T1000 (cell line): ENCODE measurements at places on chromosomes 5 and 9.
A peak's percentile ranks its signal among the peaks of the same experiment; 100 is the strongest.

- no peak for DNase-seq
Measured at GRCh38 chr5:4880304-4880741, 259.8 kb upstream of the ADAMTS16 start.

- no peak for DNase-seq
Measured at GRCh38 chr9:92654481-92655301, 15.2 kb downstream of the IPPK start.

DNA sequence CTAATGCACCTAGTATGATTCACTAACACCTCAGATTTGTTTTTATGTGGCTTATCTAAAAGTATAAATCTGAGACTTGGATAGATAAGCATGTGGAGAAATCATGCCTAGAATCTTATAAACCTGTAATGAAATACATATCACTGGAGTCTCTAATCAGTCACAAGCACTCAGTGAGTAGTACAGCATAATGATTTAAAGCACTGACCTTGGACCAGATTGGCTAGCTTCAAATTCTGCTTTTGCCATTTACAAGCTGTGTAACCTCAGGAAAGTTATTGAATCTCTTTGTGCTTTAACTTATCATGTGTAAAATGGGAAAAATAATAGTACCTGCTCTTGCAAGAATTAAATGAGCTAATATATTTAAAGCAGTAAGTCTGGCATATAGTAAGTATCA lies 61.2 kb upstream of the ALDH1A1 start:
- DNase-seq = no peak

DNA sequence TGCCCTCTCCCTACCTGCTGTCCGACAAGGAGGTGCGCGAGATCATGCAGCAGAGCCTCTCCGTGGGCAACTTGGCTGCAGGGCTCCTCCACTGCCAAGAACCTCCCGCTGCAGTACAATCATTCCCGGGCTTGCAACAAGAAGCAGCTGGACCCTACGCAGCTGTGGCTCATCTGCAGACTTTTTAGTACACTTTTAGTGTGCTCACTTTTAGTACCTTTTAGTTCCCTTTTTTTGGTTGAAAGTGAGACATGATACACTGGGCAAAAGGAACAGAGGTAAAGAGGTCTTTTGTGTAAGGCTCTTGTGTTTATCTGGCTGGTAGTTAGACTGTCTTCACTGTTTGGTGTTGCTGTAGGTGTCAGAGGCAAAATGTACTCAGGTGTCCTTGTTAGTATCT lies 58.1 kb upstream of the SPTLC1 start:
- DNase-seq = no peak

DNA sequence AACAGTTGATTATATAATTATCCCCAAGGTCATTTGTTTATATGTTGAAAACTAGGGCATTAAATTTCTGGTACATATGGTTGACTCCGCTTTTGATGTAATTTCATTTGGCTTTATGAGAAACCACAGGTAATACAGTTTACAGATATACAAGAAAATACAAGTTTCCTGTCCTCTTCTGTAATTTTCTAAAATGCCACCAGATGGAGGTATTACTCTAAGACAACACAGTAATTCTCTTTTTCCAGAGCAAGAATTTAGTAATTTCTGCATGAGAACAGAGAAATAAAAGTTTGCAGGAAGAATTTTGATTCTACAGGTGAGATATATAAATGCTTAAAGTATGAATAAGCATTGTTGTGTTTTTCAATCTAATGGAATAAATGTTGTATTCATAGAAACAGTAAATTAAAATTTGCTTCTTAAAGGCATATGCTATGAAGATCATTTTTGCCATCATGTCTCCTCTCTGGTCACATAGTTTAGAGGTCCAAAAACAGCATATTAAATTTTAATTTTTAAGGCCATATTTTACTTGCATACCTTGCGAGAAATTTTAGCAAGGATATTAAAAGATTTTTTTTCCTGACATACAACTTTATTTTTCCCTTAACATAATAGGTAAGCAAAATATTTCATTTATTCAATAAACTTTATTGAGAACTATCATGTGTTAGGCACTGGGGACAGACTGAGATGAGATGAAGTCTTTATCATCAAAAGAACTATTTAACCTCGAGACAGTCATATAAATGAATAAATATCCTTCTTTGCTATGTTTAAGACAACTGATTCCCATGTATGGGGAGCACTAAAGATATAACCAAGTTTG lies 22.7 kb downstream of the CHD1 start:
- DNase-seq = no peak

- DNase-seq = no peak
Measured at GRCh38 chr5:10744681-10745080, 16.4 kb downstream of the DAP start.

GRCh38 chr5:17727098-17727497 lies 92.8 kb downstream of the TAF11L14 start:
- no peak for DNase-seq

DNA sequence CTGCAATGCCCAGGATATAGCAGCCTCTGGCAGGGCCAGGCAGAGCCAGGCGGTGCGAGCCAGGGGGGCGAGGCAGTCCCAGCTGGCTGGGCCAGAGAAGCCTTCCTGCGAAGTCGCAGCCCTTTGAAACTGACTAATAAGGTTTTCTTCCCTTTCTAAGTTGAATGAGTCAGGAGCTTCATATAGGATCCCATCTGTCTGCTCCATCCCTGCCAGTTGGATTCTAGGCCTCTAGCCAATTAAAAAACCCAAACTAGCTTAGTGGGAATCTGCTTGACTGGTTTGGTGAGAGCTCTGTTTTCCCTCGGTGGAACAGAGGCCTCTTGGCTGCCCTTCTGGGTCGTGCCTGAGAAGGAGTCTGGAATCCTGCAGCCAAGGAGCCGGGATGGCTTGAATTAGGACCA lies 70.1 kb upstream of the RAPGEF1 start:
- no peak for DNase-seq

DNA sequence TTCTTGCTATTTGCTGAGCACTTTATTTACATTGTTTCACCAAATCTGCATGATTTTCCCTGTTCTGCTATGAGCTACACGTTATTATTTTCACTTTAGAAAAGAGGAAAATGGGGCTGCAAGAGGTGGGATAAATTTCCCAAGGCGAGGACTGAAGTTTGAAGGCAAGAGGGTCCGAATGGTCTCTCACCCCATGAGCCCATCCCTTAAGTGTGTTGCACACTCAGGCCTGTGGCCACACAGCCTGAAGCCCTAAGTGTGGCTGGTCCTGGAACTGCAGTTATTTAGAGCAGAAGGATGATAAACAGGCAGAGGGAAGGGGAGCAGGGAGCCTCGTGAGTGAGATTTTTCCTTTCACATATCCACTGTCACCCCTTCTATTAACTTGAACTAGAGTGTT lies 7.8 kb downstream of the PDE8B start:
- DNase-seq = no peak

DNA sequence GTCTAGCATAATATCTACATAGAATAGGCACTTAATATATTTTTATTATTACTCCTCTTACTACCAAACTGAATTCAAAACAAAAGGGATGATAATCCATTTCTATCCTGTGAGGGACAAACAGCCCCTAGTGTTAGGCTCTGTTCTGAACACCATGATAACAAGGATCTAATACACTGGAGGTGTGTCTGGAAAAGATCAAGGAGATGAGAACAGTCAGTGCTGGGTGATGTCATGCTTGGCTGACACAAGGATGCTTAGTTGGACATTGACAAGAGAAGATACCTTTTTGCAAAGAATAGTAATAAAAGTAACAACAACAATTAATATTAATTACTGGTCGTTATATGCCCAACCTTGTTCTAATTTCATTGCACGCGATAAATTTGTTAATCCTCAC lies 458.7 kb downstream of the EBF1 start:
- no peak for DNase-seq

GRCh38 chr5:67887748-67888161 lies 327.8 kb upstream of the PIK3R1 start:
- DNase-seq = no peak

DNA sequence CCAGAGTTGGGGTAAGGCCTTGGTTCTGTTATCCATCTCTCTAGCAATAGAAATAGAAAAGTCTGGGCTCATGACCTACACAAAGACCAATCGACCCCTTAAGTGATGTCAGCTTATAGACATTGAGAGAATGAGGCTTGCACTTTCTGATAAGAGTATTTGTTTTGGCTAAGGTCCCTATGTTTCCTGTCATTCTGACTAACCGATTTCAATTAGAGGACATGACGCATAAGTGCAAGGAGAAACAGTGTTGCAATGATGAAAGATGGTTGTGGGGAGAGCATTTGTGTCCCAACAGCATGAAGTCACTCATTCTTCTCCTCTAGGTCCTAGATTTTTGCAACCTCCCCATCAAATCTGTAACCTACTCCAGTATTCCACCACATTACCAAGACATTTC lies 255.1 kb downstream of the MAT2B start:
- peak; percentile 8 for DNase-seq

DNA sequence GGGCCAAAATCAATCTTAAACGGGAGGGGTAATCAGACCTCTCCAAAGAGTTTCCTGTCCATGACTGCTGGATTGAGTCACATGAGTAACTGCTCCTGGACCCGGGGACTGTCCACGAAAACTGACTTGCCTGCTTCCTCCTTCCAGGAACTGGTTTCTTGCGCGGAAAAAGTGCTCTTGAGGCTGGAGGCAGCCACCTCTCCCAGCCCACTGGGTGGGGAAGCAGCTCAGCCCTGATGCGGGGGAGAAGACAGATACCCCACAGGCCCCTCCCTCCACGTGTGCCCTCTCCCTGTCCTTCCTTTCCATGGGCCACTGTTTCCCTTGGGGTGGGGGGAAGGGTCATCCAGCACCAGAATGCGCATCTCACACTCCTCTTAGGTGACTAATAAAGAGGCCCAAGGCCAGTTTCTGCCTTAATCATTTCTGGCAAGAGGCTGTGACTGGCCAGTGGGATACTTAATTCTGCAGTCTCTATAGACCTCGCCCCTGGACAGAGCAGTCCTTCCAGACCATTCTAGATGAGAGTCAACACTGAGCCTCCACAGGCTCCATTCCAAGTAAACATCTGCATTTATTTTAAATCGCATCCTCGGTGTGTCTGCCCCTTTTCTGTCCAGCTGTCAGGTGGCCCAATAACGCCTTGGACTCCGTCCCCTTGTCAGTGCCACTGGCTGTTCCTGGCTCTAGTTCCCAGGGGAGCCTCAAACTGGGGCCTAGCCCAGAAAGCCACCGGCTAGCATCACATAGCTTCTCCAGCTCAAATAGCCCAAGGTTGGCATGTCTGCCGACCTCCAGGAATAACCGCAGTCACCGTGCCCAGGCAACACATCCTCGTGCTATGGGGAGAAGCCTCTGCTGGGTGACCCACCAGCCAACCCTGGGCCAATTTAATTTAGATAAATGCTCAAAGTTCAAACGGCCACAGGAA lies 12.0 kb downstream of the REXO4 start:
- no peak for DNase-seq

GRCh38 chr5:62002436-62002835 lies 303.6 kb upstream of the KIF2A start:
- DNase-seq = no peak

GRCh38 chr5:33073881-33074327 lies 362.8 kb downstream of the NPR3 start:
- DNase-seq = no peak
